ENCODE measurements at places on chromosomes 6 and 20.

- no peak for DNase-seq
Measured at GRCh38 chr6:7166410-7167293, 58.9 kb downstream of the RREB1 start.

- DNase-seq: no peak
Measured at GRCh38 chr6:68677058-68677457, 42.0 kb downstream of the ADGRB3 start.

DNA sequence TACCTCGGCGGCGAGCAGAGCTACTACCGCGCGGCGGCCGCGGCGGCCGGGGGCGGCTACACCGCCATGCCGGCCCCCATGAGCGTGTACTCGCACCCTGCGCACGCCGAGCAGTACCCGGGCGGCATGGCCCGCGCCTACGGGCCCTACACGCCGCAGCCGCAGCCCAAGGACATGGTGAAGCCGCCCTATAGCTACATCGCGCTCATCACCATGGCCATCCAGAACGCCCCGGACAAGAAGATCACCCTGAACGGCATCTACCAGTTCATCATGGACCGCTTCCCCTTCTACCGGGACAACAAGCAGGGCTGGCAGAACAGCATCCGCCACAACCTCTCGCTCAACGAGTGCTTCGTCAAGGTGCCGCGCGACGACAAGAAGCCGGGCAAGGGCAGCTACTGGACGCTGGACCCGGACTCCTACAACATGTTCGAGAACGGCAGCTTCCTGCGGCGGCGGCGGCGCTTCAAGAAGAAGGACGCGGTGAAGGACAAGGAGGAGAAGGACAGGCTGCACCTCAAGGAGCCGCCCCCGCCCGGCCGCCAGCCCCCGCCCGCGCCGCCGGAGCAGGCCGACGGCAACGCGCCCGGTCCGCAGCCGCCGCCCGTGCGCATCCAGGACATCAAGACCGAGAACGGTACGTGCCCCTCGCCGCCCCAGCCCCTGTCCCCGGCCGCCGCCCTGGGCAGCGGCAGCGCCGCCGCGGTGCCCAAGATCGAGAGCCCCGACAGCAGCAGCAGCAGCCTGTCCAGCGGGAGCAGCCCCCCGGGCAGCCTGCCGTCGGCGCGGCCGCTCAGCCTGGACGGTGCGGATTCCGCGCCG lies 994 bp downstream of the FOXC1 start:
- DNase-seq: no peak

- no peak for DNase-seq
Measured at GRCh38 chr20:48340883-48341281, 486.9 kb downstream of the PREX1 start.

GRCh38 chr6:98769546-98769945 lies 64.8 kb upstream of the POU3F2 start:
- no peak for DNase-seq

- no peak for DNase-seq
Measured at GRCh38 chr20:53028337-53029007, 56.3 kb downstream of the TSHZ2 start.

DNA sequence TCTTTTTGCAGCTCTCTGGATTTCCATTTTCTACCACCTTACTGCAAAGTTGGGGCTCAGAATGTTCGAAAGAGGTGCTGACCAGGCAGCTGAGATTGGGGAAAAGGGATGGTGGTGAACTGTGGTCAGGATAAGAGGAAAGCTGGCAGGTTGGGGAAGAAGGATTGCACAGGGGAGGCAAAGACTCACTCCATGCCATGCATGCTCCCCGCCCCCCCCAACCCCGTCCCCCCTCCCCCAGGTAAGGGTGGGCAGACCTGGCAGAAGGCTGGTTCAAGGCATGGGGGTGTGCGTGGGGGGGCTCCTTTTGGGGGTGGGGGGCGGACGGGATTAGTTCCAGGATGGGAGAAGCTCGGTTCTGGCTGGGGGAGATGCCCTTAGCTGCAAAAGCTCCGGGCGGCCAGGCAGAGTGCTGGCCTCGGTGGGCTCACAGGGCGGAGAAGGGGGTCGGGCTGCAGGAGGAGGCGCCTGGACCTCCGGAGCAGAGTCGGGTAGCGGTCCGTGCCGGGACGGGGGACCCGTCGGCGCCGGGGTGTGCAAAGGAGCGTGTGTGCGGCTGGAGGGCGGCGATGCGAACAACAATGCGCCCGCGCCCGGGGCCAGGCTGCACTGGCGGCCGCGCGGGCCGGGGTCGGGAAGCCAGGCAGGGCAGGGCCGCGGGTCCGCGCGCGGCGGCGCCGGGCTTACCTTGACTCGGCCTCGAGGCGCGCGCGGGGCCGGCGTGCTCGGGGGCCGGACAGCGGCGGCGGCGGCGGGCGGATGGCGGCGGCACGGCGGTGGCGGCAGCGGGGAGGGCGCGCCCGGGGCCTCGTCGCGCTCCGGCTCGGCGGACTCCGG lies 880 bp downstream of the ADNP start:
- no peak for DNase-seq

DNA sequence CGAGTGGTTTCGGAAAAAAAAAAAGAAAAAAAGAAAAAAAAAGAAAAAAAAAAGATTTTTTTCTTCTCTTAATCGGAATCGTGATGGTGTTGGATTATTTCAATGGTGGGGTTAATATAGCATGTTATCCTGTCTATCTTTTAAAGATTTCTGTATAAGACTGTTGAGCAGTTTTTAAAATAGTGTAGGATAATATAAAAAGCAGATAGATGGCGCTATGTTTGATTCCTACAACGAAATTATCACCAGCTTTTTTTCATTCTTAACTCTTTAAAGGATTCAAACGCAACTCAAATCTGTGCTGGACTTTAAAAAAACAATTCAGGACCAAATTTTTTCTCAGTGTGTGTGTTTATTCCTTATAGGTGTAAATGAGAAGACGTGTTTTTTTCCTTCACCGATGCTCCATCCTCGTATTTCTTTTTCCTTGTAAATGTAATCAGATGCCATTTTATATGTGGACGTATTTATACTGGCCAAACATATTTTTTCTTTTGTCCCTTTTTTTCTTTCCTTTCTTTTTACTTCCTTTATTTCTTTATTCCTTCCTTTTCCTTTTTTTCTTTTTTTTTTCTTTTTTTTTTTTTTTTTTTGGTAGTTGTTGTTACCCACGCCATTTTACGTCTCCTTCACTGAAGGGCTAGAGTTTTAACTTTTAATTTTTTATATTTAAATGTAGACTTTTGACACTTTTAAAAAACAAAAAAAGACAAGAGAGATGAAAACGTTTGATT lies 3.6 kb downstream of the SOX4 start:
- DNase-seq: no peak

- no peak for DNase-seq
Measured at GRCh38 chr20:19711126-19711525, 46.9 kb upstream of the RIN2 start.

Data from stimulated activated CD4-positive, alpha-beta T cell treated with anti-CD3 and anti-CD28 coated beads, Interleukin-1b, Interleukin-23, amount 100 ng/mL, for 1 hour (primary cell).